ENCODE measurements at places on chromosomes 11 and 22.
A peak's percentile ranks its signal among the peaks of the same experiment; 100 is the strongest.

GRCh38 chr11:313787-314553 lies at the start of gene IFITM1:
Gene IFITM1 (plus strand): TSS chr11:314040. CDS start chr11:314171, 131 bp downstream.
- DNase-seq, result peak; percentile 66

- DNase-seq, result no peak
Observed at GRCh38 chr11:118522571-118523072, 4.7 kb upstream of the TTC36 start.

GRCh38 chr11:85875505-85875904 lies 20.3 kb downstream of the CCDC83 start:
- no peak for DNase-seq

GRCh38 chr11:79259800-79260199 lies 181.0 kb downstream of the TENM4 start:
- DNase-seq, result no peak

GRCh38 chr11:115144914-115145313 lies 359.3 kb downstream of the CADM1 start:
- no peak for DNase-seq

- DNase-seq, result peak; percentile 78
Observed at GRCh38 chr11:128424271-128424711, 163.1 kb downstream of the ETS1 start.

- no peak for DNase-seq
Observed at GRCh38 chr11:111379602-111380136, 594 bp upstream of the POU2AF1 start.

DNA sequence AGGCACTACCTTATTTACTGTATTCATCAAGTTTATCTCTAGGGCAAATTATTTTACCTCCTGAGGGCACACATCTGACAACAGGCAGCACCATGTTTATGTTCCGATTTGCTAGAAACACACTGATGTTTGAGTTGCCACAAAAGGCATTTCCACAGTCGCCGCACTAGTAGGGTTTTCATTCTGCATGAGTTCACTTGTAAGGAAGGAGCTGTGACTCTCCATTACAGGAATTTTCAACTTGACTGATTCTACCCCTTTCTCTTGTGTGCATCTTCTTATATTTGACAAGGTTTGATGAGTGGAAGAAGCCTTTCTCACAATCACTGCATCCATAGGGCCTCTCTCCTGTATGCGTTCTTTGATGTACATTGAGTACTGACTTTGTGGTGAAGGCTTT lies 455.9 kb upstream of the CNTN5 start:
- no peak for DNase-seq

GRCh38 chr11:132125988-132126871 lies 755.8 kb downstream of the NTM start:
- DNase-seq, result peak; percentile 29

DNA sequence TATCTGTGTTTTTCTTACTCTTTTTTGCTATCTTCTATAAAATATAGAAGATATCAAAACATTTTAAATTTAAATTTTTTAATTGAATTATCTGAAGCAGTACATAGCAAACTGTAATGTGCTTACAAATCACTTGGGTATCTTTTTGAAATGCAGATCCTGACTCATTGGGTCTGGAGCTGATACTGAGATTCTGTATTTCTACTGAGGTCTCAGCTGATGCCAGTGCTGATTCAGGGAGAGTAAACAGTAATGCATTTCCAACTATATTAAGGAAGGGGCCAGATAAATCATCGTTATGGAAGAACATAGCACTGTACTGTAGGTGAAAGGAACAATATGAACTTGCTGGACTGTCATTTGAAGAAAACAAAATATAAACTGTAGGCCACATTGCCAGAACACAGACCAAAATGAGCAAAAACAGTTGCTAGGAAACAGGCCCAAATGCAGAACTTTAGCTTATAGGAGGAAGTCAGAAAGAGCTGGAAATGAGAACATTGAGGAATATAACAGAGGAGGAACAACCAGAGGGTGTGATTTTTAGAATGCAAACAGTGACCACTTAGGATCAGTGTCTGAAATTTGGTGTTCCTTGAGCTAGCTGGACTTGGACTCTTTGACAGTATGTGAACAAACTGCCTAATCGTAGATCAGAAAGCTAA lies 3.3 kb downstream of the ARL14EP start:
- no peak for DNase-seq

DNA sequence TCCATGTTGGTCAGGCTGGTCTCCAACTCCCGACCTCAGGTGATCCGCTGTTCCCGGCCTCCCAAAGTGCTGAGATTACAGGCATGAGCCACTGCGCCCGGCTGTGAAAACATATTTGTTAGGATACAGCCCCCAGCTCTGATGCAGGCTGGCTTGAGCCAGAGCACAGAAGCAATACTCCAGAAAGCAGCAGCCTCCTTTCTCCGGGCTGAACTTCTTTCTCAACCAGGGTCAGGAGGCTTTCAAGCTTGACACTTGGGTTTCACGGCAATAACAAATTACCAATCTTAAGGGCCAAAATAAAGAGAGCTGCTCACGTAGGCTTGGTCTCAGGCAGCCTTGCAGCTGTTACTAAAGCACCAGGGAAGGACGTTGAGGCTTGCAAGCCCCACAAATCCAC lies 10.8 kb upstream of the CECR2 start:
- no peak for DNase-seq

DNA sequence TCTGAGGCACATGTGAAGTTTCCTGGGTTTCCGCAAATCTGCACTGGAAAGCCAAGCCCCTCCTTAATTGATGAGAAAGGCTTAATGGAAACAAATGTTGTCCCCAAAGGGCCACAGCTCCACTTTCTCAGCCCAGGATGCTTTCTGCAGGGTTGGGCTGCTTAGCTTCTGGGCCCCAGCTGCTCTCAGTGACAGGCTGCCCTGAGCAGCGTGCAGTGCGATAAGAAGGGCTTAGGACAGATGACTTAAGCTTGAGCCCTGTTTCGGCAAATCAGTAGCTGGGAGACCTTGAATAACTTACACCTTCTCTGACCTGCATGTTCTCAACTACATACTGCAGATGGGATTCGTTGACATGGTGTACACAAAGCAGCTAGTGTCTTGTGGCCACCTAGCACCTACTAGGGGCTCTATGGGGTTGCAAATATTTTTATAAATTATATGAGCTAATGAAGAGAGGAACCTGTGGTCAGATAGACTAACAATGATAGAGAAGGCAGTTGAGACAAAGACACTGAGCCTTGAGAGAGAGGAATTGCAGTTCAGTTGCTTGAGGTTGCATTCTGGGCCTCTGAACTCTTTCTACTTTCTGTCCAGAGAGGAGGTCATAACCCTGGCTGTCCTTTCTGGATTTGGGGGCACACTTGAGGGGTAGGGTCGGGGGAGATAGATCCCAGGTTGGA lies 11.5 kb downstream of the STX3 start:
- DNase-seq, result no peak

DNA sequence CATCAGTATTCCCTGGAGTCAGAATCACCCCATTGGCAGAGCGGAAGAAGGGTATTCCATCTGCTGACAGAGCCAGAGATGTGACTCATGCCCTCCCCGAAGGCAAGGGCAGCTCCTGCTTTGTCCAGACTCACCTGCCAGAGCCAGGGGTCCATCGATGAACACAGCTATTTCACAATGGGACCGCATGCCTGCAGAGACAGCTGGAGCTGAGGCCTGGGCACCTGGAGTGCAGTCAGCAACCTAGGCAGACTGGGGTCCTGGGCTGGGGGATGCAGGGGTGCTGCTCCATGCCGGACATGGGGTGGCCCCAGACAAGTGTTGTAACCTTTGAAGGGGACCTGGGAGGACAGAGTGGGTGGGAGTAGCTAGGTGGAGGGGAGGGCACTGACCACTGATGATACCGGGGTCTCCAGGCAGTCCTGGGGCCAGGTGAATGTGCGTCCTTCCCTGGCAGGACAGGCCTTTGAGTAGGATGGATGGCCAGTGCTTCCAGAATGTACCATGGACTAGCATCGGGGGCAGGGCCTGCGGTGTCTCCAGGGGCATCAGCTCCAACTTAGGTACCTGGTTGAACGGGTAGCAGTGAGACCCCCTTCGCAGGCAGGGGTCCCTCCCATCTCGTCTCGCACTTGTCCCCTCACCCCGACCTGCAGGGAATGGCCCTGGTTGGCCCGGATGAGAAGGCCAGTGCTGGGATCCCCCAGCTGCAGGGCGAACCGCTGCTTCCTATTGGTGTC lies 1.7 kb downstream of the TRPT1 start:
- DNase-seq, result no peak

DNA sequence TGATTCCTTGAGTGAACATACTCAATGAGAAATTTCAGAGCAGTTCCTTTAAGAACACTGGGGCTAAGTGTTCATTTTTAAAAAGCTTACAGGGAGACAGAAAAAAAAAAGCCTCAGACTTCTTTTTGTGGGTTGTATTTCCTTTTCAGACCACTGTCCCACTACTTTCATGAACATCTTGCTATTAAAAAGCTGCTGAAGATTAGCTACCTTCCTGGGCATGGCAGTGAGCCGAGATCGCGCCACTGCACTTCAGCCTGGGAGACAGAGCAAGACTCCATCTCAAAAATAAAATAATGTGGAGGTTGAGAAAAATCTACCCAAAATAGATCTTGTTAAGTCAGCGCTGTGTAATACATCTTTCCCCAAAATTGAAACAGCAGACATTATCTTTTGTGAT lies 10.8 kb downstream of the TRAF6 start:
- DNase-seq, result no peak

DNA sequence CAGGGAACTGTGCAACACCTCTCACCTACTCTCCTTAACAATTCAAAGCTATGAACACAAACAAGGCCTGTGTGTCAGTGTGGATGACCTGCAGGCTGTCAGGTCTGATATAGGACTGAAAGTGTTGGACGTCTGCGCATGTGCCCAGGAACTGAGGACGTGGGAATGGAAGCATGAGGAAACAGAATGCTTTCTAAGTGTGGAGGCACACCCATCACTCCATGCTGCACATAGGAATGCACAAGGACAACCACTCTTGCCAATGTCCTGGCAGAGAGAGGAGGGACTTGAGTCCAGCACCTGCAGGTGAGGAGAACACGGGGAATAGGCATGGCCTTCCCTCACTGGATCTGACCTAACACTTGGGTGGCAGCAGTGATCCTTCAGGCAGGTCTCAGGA lies 874.3 kb downstream of the OPCML start:
- DNase-seq, result no peak

DNA sequence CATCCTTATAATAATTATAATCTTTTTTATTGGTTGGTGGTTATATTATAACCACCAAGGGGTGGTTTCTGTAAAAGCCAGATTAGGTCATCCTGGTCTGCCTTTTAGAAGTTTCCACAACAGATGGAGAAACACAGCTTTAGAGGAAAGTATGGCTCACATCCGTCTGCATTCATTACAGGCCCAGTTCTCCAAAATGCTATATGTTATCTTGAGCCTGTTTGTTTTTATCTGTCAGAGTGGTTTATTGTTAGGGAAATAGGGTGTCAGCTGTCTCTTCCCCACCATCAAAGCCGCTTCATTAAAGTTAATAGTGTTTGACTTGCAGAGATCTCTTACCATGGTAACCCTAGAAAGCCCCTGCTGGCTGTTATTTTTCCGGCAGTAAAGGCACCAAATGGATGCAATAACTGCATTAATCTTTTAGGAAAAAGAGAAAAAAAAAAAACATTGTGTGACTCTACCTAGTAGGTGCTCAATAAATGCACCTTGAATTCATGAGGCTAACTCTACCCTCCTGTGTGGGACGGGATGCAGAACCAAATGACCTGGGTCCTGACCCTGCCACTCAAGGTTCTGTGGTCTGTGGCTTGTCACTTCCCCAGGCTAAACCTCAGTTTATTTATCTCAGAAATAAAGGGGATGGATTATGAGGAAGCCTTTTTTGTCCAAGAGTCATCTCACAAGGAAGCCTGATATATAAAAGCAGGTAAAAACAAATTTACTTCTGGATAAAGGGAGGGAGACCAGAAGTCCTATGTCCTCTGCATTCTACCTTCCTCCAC lies 118.3 kb downstream of the WT1 start:
- DNase-seq, result no peak

DNA sequence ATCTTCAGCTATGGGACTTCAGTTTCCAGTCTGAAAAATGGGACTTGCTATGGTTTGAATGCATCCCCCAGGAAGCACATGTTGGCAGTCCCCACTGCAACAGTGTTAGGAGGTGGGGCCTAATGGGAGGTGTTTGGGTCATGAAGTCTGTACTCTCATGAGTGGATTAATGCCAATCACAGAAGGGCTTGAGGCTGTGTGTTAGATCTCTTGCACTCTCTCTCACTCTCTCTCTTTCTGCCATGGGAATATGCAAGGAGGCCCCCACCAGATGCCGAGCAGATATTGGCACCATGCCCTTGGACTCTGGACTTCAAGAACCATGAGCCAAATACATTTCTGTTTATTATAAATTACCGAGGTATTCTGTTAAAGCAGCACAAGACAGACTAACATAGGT lies 7.8 kb upstream of the AP1B1 start:
- no peak for DNase-seq

DNA sequence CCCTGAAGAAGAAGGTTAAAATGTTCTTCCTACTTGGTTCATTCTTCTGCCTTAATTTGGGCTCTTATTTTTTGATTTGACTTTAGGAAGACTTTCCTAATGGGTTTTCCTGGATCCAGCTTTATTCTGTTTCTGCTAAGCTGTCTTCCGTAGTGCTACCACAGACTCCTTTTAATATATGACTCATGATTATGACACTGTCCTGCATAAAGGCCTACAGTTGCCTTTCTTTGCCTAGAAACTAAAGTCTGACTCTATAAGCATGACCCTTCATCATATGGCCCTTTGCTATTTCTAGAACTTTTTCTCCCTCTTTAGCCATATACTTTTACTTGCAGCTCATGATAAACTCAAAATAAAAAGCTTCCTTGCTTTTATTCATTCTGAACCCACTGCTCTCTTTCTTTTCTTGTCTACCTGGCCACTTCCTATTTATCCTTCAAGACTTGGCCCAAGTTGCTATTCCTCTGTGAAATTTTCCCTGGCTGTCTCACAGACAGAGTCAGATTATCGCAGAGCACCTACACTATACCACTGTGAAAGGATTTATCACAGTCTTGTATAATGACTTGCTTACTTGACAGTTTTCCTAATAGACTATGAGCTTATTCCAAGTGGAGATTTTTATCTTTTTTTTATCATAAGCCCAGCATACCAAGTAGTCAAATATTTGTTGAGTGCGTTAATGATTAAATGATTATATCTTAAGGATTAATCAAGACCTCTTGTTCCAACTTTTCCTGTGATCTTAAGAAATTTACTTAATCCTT lies 24.7 kb downstream of the TBCEL start:
- no peak for DNase-seq

DNA sequence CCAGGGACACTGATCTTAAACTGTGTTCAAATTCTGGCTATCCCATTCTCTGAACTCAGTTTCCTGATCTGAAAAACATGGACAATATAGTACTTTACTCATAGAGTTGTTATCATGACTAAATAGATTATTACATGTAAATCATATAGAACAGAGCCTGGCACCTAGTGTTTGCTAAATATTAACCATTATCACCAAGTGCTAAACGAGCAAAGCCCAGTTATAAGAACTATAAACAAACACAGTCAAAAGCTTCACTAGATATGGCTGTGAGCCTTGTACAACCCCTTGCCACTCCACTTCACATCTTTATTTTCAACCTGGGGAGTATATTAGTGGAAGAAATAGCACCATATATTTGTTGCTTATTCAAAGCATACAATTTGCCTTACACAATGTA lies 338.9 kb upstream of the CADM1 start:
- DNase-seq, result no peak
